ENCODE measurements at places on chromosomes 4 and X.

- no peak for DNase-seq
These were observed 34.5 kb upstream of the TRIM2 start for GRCh38 chr4:153169776-153170175.

GRCh38 chr4:152512483-152512882 lies 23.4 kb downstream of the FBXW7 start:
- no peak for DNase-seq

DNA sequence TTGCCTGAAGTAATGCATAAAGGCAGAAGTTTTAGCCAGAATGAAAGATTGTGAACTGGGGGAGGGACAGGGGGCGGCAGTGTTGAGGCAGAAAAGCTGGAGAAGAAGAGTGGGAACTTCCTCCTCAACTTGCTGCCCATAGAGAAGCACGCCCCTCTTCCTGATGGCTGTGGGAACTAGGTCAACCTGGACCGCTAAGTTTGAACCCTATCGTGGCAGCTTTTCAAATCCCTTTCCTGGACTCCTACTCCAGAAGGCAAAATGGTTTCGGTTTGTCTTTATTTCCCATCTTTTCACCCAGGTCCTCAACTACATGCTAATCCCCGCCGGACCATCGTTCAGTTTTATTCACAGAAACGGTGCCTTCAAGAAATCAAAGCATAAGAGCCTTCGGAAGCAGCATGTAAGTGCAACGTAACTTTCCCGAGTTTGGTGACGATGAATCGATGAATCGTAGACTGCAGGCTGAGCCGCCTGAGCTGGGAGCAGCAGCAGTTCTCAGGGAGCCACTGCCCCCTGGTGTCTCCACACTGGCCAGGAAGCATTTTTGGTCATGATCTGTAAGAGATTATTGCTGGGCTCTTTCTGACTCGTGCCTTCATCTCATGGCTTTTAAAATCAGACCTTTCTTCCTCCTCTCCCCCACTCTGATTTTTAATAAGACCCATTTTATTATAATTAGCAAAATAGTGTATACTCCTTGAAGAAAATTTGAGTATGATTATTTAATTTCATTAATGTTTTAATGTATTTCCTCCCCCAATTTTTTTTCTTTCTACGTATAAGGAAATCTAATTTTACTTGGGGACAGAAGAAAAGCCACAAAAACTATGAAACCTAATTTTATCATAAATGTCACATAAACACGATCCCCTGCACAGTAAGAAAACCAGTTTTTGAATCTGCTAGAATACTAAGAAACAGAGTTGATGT lies 21.4 kb downstream of the SPINK2 start:
- peak; percentile 80 for DNase-seq

DNA sequence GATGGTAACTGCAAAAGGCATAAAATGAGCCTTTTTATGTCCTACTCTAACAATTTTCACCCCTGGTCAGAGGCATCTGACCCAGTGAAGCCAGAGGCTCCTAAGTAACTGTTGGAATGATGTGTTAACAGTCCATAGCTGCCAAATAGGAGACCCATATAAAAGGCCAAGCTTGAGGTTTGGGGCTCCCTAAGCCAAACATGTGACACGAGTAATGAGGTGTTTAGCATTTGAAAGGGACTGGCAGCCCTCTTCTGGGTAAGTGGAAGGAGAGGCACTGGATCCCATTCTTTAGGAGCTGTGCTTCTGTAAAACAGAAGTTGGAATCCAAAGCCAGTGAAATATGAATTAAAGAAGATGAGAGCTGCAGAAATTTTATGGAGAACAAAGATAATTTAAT lies 100.6 kb upstream of the PNPLA4 start:
- no peak for DNase-seq

DNA sequence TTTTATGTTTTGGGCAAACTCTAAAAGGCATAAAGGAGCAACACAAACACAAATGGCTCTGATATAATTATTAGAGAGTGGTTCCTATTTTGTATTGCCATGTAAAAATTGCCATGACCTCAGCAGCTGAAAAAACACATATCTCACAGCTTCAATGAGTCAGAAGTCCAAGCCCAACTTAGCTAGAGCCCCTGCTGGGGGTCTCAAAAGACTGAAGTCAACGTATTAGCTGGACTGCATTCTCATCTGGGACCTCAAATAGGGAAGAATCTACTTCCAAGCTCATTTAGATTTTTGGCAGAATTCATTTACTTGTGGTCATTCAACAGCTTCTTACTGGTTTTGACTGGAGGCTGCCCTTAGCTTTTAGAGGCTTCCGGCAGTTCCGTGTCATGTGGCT lies 47.4 kb downstream of the FREM3 start:
- no peak for DNase-seq

DNA sequence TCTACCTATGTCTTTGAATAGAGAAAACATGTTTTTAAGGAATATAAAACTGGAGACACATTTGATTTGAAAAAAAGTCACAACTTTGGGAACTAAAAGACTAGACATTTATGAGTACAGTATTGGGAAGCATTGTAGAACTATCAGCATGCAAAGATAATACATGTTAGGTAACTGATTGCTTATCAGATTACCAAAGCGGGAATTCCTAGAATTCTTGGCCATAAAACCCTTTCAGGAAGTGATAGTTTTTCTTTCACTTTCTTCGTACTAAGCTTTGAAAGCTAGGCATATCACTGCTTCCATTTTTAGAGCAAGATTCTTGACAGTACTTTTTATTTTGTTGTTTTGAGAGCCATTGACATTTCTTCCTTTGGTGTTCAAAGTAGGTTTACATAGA lies 646.6 kb upstream of the PITX2 start:
- DNase-seq = no peak

DNA sequence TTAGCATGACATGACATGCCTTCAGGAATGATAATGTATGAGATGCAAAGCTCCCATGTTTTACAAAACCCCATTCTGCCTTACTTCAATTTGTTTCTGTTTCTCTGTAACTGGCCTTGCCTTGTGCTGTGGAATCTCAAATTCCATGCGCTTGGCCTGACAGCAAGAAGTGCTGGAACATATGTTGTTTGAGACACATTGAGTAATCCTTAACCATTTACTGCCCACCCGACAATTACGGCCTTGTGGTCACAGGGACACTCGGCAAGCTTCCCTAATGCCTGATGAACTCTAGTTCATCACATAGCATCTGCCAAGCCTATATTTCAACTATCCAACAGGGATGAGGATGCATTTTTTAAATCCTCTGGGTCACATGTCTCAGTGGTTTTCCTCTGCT lies 226.4 kb upstream of the CASK start:
- peak; percentile 0 for DNase-seq

DNA sequence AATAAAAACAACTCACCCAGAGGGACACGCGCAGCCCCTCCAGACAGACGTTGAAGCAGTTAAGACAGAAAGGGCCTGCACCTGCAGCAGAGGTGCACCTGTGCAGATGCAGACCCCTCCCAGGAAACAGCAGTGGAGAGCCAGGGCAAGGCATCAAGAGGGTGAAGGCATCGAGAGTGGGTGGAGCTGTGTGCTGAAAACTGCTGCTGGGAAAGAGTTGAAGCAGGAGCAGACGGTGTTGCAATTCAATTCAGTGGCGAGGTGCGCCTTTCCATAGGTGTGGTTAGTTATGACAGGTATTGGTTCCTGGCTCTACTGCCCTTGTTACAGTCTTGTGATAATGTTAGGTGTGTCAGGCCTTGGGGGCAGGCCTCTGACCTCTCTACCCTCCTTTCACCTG lies 16.7 kb downstream of the LETM1 start:
- DNase-seq = no peak

- DNase-seq = no peak
These were observed 57.6 kb downstream of the MAPK10 start for GRCh38 chr4:86302251-86302650.

DNA sequence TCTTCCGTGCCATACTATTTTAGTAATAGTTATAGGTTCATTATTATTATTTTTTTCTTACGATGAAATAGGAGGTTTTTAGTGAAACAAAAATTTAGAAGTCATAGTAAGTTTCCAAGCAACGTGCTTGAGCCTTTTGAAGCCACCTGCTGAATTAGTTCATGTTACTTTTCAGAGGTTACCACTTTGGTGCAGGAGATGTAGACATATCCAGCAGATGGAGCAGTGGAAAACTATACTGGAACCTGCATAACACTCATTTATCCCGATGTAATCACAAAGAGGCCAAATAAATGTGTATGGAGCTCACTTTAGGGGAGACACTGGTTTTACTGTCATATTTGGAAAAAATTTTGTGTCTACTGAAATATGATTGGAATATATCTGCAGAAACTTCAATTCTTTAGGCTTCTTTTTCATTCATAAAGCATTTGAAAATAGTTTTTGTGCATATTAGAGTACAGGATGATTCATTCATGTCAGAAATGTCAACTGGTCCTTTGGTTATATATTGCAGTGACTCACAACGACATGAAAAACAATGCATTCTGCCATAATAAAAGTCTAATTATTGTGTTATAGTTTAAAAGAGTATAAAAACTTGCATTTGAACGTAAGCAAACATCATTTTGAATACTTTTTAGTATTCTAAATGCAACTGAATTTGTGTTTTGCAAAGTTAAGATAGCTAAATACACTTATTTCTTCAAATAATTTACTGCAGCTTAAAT lies 2182.9 kb upstream of the TENM3 start:
- no peak for DNase-seq

DNA sequence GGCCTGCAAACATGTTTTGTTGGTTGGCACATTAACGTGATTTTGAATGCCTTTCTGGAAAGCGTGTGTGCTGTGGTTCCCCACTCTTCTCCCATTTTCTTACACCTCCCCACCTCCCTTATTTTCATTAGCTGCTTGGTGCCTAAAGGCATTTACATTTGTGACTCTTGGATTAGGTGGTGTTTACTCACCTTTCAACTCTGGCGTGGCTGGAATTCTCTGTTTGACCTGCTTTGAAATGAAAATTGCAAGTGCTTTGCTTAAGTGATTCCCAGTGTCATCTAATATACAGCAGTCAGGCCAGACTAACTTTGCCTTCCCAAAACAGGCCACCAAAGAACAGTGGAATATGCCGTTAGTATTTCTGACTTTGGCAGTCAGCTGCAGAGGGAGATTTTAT lies 80.5 kb downstream of the NHSL2 start:
- DNase-seq = no peak

DNA sequence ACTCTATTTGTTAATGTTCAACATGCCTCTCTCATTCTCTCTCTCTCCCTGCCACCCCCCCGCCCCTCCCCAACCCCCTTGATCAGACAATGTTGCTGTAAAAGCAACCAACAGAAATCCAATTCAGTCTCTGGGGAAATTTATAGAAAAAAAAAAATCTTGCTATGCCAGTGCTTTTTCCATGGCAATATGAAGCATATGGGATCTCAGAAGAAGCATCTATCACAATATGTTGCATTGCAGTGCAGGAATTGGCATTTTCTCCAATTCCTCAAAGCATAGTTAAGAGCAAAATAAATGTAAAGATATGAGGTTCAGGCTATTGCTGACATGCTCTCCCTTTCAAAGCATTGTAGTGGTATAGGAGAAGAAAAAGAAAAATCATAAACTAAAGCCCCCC lies 90.9 kb upstream of the LDB2 start:
- no peak for DNase-seq

DNA sequence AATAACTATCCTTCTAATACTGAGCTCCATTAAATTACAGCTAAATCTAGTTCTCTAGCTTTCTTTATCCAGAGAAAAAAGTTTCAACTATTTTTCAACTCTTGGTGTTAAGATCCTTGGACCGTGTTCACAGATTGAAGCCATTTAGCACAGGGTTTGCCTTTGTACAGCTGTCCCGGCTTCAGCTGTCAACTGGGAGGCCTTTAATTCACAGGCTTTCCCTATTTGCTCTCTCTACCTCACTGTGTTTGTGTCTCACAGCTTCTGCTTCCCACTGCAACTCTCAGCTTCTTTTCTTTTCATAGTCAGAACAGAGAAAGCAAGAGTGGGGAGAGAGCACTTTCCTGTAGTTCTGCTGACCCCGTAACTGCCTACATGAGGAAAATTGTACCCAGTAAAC lies 76.9 kb upstream of the SMAD1 start:
- no peak for DNase-seq

- no peak for DNase-seq
These were observed 209.5 kb upstream of the AR start for GRCh38 chrX:67334323-67334722.

GRCh38 chrX:41350976-41351569 lies 17.1 kb downstream of the DDX3X start:
- DNase-seq = no peak

DNA sequence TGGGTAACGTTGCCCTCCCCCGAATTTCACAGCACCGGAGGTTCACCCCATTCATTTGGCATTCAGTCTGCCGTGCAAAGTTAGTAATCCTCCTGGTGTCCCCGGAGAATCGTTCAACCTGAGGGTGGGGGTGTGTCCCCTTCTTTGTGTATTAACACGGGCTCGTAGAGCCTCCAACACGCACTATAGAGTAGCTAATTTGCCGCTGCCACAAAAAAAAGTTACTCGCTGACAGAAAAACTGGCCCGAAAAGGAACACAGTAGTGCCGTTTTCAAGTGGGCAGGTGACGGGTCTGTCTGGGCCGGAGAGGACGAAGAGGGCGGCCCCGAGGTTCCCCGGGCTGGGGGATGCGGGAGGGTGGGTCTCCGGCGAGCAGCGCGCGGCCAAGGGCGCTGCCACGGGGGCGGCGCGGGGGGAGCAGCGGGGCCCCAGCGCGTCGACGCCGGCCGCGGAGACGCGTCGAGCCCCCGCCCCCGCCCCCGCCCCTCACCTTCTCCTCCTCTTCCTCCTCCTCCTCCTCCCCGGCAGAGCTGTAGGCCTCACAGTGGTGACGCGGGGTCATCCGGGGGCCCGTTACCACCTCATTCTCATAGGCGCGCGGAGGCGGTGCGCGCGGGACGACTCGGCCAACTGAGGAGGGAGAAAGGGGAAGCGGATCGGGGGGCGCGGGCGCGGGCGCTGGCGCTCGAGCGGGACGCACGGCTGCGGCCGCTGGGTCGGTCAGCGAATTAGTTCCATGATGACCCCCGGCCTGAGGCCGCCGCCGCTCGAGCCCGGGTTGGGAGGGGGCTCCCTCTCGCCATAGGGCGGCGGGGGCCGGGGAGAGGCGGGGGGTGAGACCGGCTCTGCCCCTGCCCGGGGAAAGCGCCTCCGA lies 571 bp downstream of the CCNI start:
- peak; percentile 64 for DNase-seq

- no peak for DNase-seq
These were observed 228.9 kb upstream of the GRID2 start for GRCh38 chr4:92074839-92075238.

GRCh38 chr4:168859888-168860694 lies 150.0 kb downstream of the CBR4 start:
- DNase-seq = no peak
